ENCODE measurements at places on chromosomes 6 and 20.
A peak's percentile ranks its signal among the peaks of the same experiment; 100 is the strongest.

DNA sequence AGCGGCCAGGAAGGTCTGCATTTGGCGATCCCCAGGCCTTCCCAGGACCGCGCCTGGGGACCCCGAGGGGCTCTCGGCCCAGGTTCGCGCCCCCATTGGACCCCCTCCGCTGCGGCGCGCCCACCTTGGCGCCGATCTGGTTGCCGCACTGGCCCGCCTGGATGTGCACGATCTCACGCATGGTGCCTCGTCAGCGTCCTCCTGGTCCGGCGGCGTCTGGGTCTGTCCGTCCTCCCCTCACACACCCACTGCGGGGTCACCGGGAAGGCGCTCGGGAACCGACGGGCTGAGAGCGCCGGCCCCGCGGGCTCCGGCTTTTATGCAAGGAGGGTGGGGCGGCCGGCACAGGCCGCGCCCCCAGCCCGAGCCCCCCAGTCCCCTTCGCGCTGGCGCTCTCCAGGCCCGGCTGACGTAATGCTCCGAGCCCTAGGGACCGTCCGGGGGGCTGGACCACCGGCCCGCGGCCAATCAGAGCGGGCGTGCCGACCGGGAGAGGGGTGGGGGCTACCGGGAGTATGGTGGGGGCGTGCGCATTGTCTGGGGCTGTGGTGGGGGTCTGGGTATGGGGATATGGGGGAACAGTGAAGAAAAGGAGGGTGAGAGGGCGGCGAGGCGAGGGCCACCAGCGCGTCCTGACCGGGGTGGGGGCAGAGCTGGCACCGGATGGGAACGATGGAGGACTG lies at the start of gene TUBB2B:
Gene TUBB2B (minus strand): TSS at position 291 of the 683 bp plus-strand sequence. CDS start 110 bp downstream, at position 181.
- peak; percentile 90 for DNase-seq
- peak within 1 kb of the TSS; percentile 94 for H3K4me3 ChIP-seq
- peaks cover 24% of the 10 kb centered on the region for H3K36me3 ChIP-seq
- no peak within 1 kb of the TSS for H3K27ac ChIP-seq

DNA sequence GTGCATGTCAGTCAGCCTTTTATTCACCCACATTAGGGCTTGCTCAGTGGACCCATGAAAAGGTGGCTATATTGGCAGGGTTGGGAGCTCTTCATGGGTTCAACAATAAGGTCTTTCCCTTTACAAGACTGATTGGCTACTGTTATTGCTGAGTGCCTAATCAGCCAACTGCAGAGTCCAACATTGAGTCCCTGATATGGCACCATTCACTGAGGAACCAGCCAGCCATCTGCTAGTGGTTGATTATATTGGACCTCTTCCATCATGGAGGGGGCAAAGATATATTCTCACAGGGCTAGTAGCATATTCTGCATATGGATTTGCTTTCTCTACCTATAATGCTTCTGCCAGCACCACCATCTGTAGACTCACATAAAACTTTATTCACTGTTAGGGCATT lies 69.9 kb downstream of the CDKAL1 start:
- peaks cover 4% of the 10 kb centered on the region for H3K36me3 ChIP-seq
- no peaks in the 10 kb centered on the region for H3K27me3 ChIP-seq
- H3K4me3 ChIP-seq: no peak overlapping the region

- peaks cover 3% of the 10 kb centered on the region for H3K27me3 ChIP-seq
- DNase-seq: no peak
- H3K4me1 ChIP-seq: no peaks in the 10 kb centered on the region
- no peak overlapping the region for H3K4me3 ChIP-seq
- peaks cover 34% of the 10 kb centered on the region for H3K36me3 ChIP-seq
Measured at GRCh38 chr20:49825521-49826033, 12.9 kb downstream of the SLC9A8 start.

DNA sequence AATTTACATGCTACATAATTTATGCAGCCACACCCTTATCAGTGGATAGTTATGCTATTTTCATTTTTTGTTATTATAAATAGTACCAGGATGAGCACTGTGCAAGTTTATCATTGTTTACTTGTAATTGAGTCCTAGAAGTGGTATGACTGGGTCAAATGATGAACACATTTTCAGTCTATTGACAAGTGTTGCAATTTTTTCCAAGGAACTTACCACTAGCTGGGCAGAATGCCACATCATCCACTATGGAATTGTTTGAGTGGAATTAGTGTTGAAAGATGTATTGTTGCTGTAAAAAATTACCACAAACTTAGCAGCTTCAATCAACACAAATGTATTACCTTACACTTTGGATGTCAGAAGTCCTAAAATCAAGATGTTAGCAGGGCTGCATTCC lies 38.1 kb upstream of the OPN5 start:
- H3K27me3 ChIP-seq: no peaks in the 10 kb centered on the region
- H3K27ac ChIP-seq: no peak overlapping the region
- no peaks in the 10 kb centered on the region for H3K4me1 ChIP-seq
- H3K36me3 ChIP-seq: no peaks in the 10 kb centered on the region
- no peak for DNase-seq

GRCh38 chr6:164838068-164838615 lies 471.3 kb downstream of the C6orf118 start:
- no peak overlapping the region for H3K4me3 ChIP-seq
- no peaks in the 10 kb centered on the region for H3K4me1 ChIP-seq
- H3K27ac ChIP-seq: no peak overlapping the region
- H3K36me3 ChIP-seq: no peaks in the 10 kb centered on the region
- no peak for DNase-seq
- no peaks in the 10 kb centered on the region for H3K27me3 ChIP-seq

DNA sequence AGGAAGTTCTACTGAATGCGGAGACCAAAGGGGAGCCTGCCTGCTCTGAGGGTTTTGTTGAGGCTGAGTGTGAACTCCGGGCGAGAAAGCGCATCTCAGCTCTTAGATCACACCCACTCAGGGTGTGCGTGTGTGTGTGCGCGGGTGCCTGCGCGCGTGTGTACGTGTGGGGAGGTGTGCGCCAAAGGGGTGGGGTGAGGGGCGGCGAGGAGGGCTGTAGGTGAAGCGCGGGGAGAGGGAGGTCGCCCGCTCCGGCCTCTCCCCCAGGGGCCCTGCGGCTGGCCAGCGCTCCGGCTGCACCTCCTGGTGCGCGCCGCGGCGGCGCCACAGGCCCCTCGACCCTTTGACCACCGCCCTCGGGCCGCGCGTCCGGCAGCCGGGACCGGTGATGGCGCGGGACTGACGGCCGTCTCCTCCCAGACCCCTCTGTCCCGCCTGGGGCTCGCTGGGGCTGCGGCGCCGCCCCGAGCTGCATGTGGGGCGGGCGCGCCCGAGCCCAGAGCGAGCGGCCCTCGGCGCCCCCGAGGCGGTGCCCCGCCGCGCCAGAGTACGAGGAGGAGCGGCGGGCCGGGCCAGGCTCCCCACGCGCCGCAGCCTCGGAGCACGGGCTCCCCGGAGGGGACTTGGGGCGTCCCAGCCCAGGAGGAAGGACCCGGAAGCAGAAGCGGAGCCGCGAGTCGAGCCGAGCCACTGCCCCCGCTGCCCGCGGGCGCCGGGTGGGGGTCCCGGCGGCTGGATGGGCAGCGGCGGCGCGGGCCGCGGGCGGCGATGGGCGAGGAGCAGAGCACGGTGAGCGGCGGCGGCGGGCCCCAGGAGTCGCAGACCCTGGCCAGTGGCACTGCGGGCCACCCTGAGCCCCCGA lies at the start of gene RNF217:
Gene RNF217 (plus strand): TSS at position 661 of the 862 bp plus-strand sequence. CDS start 108 bp downstream, at position 769.
- H3K27ac ChIP-seq: peak within 1 kb of the TSS; percentile 88
- no peaks in the 10 kb centered on the region for H3K27me3 ChIP-seq
- H3K4me3 ChIP-seq: peak within 1 kb of the TSS; percentile 94
- DNase-seq: peak; percentile 73

DNA sequence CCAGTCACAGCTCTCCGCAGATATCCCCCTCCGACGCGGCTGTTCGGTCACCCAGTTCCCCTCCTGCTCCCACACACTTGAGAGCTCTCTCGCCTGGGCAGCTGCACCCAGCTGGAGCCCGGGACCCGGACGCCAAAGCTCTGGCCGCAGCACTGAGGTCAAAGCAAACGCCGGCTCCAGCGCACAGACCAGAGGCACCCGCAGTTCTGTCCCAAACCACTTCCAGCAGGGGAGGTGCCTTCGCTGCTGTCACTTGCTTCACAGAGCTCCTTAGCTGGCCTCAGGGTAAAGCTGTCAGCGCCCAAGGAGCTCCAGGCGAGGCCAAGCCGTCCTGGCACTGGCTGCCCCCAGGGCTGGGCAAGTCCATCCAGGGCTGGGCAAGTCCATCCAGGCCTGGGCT lies 27.9 kb downstream of the SLC2A4RG start:
- peak overlapping the region; percentile 48 for H3K27ac ChIP-seq
- H3K36me3 ChIP-seq: peaks cover 55% of the 10 kb centered on the region
- no peak overlapping the region for H3K4me3 ChIP-seq
- H3K27me3 ChIP-seq: no peaks in the 10 kb centered on the region
- H3K4me1 ChIP-seq: peaks cover 5% of the 10 kb centered on the region
- no peak for DNase-seq

Data from nephron progenitor cell (in vitro differentiated cells).